ENCODE measurements at places on chromosomes 1 and 21.

DNA sequence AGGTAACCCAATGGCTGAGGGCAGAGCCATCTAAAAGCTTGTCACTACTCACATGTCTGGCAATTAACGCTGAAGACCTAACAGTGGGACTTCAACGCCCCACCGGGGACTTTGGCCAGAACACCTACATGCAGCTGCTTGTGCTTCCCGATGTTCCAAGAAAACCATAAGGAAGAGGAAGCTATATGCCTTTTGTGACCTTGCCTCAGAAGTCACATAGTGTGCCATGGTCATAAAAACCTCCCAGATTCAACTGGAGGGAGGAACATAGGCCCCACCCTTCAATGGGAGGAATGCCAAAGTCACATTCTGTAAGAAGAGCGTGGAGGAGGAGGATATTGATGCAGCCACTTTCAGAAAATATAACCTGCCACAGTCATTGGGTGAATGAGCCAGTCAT lies 147.8 kb upstream of the MAGI3 start:
- no peak for DNase-seq

DNA sequence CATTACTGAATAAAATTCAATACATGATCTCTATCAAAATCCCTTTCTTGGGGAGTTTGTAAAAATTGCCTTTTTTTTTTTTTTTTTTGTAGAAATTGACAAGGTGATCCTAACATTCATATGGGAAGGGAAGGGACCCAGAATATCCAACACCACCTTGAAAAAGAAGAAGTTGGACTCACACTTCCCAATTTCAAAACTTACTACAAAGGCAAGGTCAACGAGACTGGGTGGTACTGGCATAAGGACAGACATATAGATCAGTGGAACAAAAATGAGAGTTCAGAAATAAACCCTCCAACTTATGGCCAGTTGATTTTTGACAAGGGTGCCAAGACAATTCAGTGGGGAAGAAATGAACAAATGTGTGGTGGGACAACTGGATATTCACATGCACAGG lies 31.4 kb upstream of the CLSTN1 start:
- DNase-seq = no peak

DNA sequence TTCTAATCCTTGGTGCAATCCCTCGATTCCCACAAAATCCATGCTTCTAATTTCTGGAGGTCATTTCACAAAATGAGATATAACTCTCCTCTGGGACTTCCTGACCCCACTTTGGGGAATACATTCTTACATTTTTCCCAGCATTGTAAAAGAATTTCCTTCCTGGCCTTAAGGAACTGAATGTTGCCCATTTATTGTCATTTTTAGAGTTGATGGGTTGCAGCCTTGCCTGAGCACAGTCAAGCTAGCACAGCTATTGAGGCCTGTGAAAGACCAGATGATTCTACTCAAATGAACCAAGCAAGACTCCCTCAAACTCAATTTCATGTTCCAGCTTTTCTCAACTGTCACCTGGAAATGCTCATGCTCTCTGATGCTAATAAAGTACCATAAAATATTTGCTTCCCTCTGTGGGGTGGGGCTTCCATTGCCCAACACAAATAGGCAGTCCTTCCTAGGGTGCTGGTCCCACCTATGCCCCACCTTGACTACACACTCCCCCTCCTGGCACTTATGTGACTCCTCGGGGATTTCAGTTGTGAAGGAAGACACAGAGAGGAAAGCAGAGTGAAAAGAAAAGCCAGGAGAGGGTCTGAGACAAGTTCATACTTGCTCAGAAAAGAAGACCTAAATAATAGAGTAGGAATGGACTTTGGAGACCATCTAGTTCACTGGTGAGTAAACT lies 24.0 kb upstream of the CDC7 start:
- no peak for DNase-seq

DNA sequence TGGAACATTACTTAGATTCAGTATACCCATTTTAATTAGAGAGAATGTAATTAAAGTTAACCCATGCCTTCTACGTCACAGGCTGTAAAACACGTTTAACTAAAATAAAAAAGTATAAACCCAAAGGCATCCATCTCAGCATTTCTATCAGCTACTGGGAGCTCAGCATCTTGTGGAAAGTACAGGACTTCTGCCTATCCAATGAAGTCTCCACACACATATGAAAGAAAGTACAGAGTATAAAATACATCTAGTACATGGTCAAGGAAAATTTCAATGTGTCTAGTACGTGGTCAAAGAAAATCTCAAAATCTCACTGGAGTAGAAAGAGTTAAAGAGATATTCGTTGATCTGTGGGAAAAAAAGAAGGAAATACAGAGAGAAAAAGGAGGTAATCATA lies 141.4 kb upstream of the ZNHIT6 start:
- no peak for DNase-seq

GRCh38 chr1:205321959-205322283 lies 376 bp upstream of the NUAK2 start:
- DNase-seq = no peak

DNA sequence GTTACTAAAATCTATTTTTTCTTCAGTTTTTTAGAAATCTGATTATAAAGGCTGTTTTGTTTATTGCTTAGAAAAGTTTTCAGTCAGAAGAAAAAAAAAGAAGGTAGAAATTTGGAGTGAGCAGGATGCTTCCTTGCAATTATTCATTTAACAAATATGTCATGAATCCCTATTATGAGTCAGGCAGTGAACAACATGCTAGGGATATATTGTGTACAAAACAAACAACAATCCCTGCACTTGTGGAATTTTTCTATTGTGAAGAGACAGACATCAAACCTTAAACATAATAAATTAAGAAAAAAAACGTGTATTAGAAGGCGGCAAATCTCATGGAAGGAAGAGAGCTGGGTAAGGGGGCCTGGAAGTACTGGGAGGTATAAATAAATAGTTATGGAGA lies 664.1 kb upstream of the CAMK1G start:
- DNase-seq = no peak

GRCh38 chr1:9654834-9655723 lies 3.5 kb downstream of the PIK3CD start:
- peak; percentile 46 for DNase-seq

DNA sequence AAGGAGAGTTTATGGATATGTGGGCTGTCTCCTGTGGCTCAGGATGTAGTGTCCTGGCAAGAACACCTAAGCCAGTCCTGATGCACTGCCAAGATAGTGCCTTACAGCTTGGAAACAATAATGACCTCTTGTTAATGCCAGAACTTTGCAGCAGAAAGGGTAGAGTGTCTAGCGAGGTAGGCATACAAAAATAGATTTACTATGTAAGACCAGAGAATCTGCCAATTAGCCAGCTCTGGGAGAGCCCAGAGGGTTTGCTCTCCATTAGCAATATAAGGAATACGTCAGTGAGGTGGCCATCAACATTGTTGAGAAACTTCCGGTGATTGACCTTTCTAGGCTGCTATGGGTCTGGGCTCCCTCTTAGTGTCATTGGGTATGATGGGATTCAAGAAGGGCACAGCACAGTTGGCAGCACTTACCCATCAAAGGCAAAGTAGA lies 178.5 kb upstream of the GALNT2 start:
- DNase-seq = no peak

GRCh38 chr1:152683846-152684245 lies 2.1 kb upstream of the LCE2B start:
- DNase-seq = no peak

- no peak for DNase-seq
Measured at GRCh38 chr21:26060335-26061115, 110.0 kb downstream of the APP start.

DNA sequence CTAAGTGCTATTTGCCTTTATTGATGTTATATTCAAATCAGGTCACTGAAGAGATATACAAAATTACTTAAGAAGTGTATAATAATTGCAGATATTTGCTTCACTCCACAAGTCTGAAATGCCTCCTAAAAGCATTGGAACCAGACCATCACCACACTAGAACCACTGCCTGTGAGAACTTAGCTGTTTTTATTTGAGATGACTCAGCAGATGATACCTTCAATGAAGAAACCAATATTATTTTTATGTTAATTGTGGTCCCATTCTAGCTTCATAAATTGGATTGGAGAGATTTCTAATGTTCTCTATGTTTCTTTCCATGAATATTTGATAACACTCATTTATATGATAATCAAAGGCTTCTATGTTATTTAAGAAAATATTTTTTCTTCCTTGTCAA lies 740.6 kb downstream of the KCNT2 start:
- DNase-seq = no peak

DNA sequence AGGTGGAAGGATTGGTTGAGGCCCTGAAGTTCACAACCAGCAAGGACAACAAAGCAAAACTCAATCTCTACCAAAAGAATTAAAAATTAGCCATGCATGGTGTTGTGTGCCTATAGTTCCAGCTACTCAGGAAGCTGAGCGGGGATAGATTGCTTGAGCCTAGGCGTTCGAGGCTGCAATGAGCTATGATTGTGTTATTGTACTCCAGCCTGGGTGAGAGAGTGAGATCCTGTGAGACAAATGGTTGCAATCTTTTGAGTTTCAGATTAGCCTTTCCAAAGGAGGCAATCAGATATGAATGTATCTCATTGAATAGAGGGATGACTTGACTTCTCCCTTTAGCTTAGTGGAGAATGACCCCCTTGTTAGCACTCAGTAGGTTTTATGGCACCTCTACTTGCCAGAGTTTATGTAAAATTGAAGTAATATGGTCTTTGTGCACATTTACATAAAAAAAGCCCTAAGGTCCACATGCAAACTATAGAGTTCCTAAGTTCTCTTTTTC lies 105.6 kb upstream of the OLFM3 start:
- no peak for DNase-seq

DNA sequence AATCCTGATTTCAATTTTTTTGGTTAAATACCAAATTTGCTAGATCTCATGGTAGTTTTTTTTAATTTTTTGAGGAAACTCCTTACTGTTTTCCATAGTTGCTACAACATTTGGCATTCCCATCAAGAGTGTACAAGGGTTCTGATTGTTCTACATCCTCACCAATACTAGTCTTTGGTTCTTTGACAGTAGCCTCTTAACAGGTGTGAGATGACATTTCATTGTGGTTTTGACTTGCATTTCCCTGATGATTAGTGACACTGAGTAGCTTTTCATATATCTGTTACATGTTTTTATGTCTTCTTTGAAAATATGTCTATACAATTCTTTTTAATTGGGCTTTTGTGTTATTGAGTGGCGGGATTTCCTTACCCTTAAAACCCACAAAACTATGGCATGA lies 20.9 kb upstream of the RGS13 start:
- DNase-seq = no peak

GRCh38 chr1:234928642-234929041 lies 200.0 kb downstream of the TOMM20 start:
- no peak for DNase-seq

- DNase-seq = no peak
Measured at GRCh38 chr1:28056129-28056925, 32.1 kb downstream of the EYA3 start.

- DNase-seq = peak; percentile 82
Measured at GRCh38 chr1:110630839-110631663, 24.9 kb upstream of the KCNA2 start.

DNA sequence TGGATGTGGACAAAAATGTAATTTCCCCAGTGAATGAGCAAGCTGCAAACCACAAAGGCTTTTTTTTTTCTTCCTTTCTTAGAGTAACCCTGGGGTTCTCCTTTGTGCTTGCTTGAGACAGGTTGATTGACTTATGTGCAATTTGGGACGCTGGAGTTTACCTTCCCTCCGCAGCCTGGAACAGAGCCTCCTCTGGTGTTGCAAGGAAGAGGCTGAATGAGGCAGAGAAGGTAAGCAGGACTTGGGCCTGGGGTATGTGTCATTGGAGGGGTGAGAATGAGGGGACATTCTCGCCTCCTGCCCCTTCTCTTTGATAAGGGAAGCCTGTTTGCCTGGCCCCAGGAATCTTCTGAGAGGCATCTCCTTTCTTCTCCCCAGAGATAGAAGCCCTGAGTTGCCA lies 49.8 kb downstream of the NFASC start:
- no peak for DNase-seq

DNA sequence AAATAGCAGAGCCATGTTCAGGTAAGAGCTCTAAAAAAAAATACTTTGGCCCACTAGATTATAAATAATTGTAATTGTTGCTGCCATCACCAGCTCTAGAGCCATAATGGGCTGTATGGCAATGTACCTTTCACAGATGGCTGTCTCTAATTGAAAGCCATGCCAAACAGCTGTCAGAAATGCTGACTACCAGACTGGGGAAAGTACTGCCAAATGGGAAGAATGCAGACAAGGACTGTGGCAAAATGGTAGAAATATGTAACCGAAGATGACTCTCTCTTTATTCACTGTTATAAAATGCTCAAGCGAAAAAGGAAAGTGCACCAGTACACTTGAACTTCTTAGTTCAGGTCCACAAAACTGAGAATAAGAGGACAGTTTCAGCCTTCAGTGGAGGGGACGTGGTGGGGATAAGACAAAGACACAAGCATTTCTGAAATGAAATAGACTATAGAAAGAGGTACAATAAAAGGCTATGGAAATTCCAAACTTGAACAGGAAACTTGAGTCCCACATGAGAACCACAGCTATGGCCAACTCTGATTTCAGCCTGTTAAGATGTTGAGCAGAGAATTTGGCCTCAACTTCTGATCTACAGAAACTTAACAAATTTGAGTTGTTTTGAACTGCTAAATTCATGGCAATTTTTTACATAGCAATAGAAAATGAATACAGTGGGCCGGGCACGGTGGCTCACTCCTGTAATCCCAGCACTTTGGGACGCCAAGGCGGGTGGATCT lies 46.5 kb upstream of the LPGAT1 start:
- DNase-seq = no peak
